ENCODE measurements at places on chromosomes 12 and 14. TPM values are rescaled to one million over a fixed set of nuclear protein-coding genes. Genes with fewer than 3 reads are reported as not detected.
A peak's percentile ranks its signal among the peaks of the same experiment; 100 is the strongest.

DNA sequence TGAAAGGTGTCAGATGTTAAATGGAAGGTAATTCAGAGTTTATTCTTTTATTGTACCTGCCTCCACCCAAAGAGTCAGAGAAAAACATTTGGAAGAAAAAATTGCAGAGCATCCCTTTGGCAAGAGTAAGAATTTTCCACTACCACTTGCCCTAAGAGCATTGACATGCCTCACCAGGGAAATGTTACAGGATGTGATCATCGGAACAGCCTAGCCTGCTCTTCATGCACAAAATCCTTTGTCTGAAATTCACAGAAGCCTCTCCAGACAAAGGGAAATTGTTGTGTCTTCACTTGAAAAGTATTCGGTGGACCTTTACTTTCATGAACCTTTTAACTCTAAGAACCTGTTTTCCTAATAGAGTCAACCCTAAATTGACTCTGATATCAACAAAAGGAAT lies 36.9 kb downstream of the ATP2A2 start:
- no peak for DNase-seq

MYF5 gene
- not detected for polyA plus RNA-seq

GRCh38 chr12:132449565-132450417 lies 40.2 kb upstream of the FBRSL1 start:
- DNase-seq = peak; percentile 55

DNA sequence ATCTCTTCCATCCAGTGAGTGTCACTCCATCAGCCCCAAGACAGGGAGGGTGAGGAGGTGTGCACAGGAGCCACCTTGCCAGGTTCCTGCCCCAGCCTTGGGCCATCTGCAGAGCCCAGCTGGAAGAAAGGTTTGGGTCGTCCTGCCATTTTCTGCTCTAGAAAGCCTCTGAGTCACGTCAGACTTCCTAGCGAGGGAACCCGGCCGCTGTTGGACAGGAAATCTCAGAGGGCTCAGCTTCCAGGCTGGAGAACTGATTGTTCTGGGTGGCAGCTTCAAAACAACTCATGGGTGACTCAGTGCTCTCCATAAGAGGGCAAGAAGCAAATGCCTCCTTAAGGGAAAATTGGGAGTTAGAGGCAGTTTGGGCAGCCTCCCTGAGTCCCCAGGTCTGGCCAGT lies 16.6 kb downstream of the HIP1R start:
- DNase-seq = no peak

DNA sequence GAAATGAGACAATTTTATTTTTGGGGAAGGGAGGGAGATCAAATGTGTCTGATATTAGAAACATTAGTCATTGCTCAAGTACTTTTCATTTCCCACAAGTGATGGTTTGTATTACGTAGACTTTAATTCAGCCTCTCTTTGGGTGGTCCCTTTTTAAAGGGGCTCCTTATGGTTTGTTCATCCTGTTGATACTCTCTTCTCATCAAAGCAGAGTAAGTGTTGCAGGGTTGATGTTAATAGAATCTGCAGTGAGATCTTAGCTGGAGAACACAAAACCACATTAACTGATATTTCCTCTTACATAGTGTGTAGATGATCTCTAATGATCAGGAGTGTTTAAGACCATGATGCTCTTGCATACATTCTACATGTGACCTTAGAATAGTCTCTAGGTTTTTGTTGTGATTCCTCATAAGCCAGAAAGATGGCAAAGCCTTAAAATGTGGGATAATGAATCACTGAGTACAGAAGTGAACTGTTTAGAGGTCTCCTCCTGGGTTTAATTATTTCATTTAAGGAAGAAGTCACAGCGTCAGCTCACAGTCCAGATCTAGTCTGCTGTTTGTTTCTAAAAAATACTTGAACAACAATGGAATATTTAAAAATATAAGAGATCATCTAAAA lies 87.4 kb upstream of the PTPRR start:
- DNase-seq = no peak

Data from CD8-positive, alpha-beta memory T cell (primary cell).